ENCODE measurements at places on chromosomes 2 and 18.

GRCh38 chr2:71860381-71860926, 287.2 kb downstream of the CYP26B1 start:
- no peak for DNase-seq

DNA sequence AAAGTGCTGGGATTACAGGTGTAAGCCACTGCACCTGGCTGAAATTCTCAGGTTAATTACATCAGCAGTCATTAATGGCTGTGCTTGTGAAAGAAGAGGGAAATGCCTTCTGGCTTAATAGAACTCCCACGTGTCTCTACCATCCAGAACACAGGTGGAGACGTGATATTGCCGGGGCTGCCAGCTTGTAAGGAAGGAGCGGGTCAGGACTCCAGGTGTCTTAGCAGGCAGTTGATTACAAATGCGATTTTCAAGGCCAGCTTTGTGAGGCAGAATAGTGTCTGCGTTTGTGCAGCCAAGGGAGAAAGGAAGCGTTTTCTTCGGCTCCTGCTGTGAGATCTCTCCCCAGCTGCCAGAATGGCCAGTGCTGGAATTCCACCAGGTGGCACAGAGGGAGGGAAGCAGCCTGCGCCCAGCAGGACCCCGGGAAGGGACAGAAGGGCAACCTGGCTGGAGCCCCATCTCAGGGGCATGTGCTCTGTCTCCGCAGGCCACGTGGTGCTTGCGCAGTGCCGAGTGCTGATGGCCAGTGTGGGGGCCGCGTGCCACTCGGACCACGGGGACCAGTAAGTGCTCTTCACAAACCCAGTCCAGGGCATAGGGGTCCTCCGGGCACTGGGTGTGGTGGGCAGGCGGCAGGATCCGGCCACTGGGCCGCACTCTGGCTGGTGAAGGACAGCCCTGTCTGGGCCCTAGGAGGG, 3.7 kb upstream of the ESPNL start:
- no peak for DNase-seq

- DNase-seq: no peak
Observed at GRCh38 chr2:41420872-41421271, 626.9 kb upstream of the PKDCC start.

DNA sequence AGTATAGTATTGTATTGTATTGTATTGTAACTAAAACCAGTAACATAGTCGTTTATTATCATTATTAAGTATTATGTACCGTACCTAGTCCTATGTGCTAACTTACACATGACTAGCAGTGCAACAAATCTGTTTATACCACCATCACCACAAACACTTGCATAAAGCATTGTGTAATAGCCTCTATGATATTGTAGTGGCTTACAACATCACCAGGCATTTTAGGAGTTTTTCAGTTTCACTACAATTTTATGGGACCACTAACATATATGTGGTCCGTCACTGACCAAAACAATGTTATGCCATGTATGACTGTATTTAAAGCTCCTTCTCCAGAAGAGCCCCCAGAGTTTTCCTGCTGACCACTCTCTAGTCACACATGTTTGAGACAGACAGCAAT, 306.2 kb downstream of the SETBP1 start:
- DNase-seq: no peak

DNA sequence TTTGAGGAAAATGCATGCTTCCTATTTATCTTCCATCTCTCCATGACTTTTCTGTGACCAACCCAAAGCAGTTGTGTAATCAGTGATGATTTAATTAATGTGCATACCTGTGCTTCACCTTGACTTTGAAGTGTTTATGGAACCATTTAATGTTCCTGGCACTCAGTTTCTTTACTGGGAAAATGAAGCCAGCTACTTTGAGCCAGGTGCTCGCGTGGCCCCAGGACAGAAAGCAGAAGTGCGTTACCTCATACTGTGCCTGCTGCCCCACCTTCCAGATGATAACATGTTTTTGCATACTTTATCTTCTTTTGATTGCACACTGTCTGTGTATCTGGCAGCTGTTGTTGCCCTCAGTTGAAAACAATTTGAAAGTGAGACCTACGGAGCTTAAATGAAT, 61.3 kb downstream of the PMAIP1 start:
- no peak for DNase-seq

GRCh38 chr2:33958591-33958990, 359.5 kb upstream of the FAM98A start:
- DNase-seq: no peak

DNA sequence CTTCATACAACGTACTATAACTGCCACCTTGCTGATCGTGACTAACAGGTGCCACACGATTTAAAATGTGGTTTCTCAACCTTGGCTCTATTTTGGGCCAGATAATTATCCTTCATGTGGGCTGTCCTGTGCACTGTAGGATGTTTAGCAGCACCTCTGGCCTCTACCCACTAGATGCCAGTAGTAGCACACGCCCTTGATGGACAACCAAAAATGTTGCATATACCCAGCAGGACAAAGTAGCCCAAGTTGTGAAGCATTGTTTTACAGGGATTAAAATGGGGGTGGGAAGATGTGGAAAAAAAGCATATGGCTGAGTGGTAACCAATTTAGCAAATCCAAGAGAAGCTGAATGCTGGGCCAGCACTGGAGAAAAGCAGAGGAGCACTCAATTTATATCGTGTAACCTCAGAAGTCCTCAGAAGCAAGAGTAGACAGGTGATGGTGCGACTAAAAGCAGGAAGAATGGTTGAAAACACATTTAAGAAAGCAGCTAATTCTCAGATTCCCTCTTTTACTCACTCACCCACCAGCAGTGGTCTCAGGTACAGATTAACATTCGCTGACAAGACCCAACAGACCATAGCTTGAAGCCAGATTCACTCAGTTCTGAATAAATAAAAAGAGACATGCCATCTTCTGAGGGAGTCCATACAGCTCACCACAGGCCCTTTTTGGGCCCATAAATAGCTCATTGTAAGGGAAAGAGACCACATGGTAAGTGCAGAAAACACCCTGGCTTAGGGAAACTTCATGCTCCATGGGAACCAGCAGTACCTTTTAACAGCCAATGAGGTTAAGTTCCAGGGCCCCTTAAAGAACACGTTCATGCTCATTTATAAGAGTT, 50.6 kb downstream of the RAPH1 start:
- DNase-seq: peak; percentile 16

DNA sequence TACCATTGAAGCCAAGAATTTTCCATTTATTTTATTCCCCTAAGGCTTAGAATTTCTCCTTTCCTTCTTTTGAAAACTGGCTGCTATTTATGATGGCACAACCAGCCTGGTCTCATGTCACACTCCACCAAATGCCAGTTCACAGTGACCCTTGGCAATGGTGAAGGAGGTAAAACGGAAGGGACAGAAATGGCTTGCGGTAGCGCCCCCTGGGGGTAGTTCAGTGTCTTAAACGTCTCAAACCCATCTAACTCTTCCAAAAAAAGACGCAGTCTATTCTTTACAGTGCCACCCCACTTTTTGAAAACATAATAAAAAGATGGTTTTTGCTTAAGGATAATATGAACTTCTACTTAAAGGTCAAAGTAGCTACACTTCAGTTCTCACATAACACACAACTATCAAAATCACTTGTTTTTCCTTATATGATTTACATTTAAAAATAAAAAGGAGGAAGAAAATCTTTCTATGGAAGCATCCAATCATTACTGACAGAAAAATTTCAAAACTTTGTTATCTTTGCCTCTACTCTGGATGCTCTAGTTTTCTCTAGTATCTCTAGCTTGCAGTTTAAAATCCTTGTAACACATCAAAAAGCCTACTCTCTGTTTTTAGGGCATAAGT, 28.0 kb downstream of the PNO1 start:
- DNase-seq: peak; percentile 45

DNA sequence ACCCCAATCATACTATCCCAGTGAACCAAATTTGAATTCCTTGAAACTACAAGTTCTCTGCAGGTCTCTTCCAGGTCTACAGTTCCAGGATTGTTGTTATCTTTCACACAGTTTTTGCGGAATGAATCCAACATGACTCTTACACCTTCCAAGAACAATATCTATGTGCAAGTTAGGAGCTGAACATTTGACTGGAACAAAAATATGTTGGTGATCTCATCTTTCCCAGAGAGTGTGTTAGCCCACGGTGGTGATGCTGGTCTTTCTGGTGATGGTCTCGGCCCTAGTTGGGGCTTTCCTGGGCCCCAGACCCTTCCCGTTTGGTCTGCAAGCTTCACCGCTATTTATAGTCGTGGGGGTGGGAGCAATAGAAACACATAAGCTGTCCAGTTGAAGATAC, 173.7 kb downstream of the TPGS2 start:
- DNase-seq: no peak

DNA sequence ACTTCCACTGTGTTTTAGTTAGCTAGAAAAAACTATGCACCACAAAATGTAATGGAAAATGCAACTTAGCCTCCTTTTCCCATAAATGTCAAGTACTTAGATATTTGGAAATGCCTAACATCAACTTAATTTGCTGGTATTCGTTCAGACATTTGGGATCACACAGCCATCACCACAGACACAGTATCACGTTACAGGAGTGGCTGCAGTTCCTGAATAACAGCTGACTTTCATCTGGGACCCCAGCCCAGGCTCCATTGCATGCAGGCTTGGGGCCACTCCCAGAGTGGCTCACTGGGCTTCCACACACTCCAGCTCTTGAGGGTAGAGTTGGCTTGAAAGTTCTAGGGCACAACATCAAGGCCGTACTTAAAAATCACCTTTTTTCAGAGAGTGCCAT, 9.3 kb downstream of the TMEM182 start:
- no peak for DNase-seq

DNA sequence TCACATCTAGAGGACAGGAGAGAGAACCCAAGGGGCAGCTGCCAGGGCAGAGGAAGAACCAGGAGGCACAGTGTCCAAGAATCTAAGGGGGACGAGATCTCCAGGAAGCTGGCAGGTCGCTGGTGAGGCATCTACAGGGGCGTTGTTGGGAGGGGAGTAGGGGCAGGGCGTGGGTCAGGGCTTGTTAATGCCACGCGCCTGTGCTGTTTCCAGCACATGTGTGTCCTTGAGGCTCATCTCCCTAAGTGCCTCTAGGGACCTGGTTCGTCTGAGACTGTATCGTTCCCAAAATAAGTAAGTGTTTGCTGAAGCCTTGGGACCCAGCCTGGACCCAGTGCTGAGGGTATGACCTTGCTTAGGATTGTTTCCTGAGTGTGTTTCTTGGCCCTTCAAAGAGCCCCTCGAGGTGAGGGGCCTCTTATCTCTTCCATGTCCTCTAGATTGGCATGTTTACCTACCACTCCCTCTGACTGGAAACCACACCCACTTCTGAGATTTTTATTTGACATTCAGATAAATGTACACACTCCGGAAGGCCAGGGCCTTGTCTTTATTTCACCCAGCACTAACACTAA, 22.2 kb downstream of the HK2 start:
- DNase-seq: no peak

- no peak for DNase-seq
Observed at GRCh38 chr18:52484977-52485376, 145.0 kb downstream of the DCC start.

DNA sequence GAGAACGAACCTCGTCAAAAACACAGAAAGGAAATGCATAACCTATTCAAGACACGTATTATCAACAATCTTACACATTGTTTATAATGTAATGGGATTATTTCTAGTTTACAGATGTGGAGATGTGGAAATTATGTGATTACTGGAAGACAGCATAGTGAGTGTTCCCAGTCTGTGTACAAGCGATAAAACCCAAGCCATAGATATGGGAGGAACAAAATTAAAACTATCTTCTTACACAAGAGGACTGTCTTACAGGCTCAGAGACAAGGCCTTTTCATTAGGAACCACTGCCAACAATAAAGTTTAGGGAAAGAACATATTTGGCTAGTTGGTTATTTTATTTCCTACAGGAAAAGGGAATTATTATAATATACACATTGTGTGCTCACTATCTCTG, 20.3 kb downstream of the COBLL1 start:
- DNase-seq: no peak

DNA sequence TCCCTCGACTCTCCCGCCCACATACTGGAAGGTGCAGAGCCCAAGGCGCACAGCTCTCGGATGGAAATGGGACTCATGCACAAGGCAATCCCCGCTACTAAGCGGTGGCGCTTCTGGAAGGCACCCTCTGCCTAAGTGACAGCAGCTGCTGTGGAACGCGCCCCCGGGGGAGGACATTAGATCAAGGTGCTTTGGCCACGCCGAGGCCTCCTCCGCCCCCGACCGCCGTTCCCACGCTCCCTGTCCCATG, 202 bp downstream of the MCEE start:
- DNase-seq: no peak

- DNase-seq: no peak
Observed at GRCh38 chr18:11324956-11325882, 175.8 kb upstream of the PIEZO2 start.

GRCh38 chr2:172090044-172090961, 5.0 kb downstream of the DLX1 start:
- DNase-seq: no peak

DNA sequence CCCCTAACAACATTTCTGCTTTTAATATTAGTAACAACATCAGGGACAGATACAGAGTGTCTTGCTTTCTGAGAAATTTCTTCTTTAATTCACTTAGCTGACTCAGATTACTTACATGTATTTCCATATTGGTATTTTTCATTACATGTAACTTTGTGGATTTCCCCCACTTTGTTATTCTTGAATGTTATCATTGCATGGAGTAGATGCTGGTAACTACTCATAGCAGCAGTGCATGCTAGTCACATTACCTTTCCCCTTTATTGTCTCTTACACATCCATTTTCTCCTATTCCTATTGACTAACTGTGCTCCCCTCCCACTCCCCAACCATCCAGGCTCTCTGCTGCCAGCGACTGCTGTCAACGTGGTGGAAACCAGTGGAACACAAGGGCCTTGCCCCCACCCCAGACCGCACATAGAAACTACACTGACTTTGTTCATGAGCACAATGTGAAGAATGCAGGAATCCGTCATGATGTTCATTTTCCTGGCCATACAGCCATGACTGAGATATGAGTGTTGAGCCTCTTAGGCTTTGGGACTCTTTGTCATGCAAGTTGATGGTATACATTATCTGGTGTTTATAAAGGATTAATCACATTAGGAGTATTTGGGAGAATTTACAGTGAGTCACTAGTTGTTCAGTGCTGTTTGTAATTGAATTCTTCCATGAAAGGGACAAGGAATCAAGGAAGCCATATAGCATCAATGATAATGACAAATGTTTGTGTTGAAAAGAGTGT, 91.0 kb downstream of the EPB41L5 start:
- no peak for DNase-seq

GRCh38 chr2:98551316-98551715, 57.0 kb downstream of the COA5 start:
- DNase-seq: no peak

All from stimulated activated CD4-positive, alpha-beta T cell treated with anti-CD3 and anti-CD28 coated beads, TNF-alpha, amount 100 ng/mL, for 1 hour (primary cell).